Karpas-422 (cell line): ENCODE measurements at places on chromosomes 3 and 15. TPM values are rescaled to one million over a fixed set of nuclear protein-coding genes. Genes with fewer than 3 reads are reported as not detected.

- H3K36me3 ChIP-seq, result no peaks in the 10 kb centered on the region
- no peak overlapping the region for H3K27ac ChIP-seq
- no peak overlapping the region for H3K4me3 ChIP-seq
- no peaks in the 10 kb centered on the region for H3K4me1 ChIP-seq
Observed at GRCh38 chr3:120497818-120498217, 47.0 kb upstream of the FSTL1 start.

- no peaks in the 10 kb centered on the region for H3K36me3 ChIP-seq
- no peak for DNase-seq
- no peaks in the 10 kb centered on the region for H3K27me3 ChIP-seq
- no peak overlapping the region for H3K27ac ChIP-seq
Observed at GRCh38 chr3:126105691-126106187, 21.8 kb upstream of the SLC41A3 start.

DNA sequence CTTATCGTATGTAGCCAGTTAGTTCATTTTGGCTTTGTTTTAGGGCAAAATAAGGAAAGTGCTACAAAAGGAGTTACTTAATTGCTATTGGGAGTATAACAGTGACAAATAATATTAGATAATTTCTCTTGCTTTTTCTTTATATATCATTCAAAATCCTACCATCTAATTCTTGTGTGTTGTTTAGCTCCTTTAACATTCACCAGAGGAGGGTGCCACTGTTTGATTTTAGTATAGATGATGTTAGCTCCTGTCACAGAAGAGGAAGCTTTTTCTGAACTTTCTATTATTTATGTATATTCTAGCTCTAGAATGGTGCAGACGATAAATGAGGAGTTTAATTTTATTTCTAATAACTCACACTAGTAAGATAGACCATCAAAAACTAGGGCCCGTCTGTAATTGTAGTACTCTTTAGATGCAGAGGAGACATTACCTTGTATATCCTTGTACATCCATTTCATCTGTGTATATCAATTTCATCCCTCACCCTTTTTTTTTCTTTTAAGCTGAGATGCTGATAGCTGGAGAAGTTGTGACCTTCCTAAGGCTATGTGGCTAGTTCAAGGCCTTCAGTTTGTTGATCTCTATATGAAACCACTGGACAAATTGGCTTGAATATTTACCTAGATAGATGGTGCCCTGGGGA lies 3.0 kb downstream of the PPM1L start:
- no peak overlapping the region for H3K27ac ChIP-seq
- peaks cover 16% of the 10 kb centered on the region for H3K4me1 ChIP-seq
- H3K36me3 ChIP-seq, result no peaks in the 10 kb centered on the region

- no peak overlapping the region for H3K27ac ChIP-seq
- H3K27me3 ChIP-seq, result no peaks in the 10 kb centered on the region
- no peak overlapping the region for H3K4me3 ChIP-seq
Observed at GRCh38 chr3:126782536-126782935, 78.5 kb downstream of the CHCHD6 start.

- H3K4me3 ChIP-seq, result peak overlapping the region; percentile 99
- peaks cover 24% of the 10 kb centered on the region for H3K36me3 ChIP-seq
- H3K27me3 ChIP-seq, result no peaks in the 10 kb centered on the region
- no peak overlapping the region for H3K27ac ChIP-seq
Observed at GRCh38 chr3:126474498-126475412, 936 bp downstream of the ZXDC start.

DNA sequence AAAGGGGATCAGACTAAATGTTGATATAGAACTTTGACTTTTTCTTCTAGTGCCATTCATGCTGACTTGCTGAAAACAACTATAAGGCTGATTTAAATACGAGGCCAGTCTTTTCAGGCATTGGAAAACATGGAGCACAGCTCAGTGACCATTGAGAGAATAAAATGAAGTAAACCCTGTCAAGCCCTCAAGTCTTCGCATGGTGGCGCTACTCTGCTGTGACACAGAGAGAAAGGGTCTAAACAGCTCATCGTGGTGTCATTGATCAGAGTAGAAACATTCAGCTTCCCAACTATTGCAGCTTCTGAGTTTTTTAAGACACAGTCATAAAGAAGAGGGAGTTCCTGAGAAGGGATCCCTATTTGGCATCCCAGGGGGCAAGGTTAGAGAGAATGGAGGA lies 716.2 kb downstream of the DIPK2A start:
- DNase-seq, result peak; percentile 70
- no peaks in the 10 kb centered on the region for H3K36me3 ChIP-seq
- H3K4me3 ChIP-seq, result no peak overlapping the region
- H3K27ac ChIP-seq, result no peak overlapping the region
- no peaks in the 10 kb centered on the region for H3K4me1 ChIP-seq

DNA sequence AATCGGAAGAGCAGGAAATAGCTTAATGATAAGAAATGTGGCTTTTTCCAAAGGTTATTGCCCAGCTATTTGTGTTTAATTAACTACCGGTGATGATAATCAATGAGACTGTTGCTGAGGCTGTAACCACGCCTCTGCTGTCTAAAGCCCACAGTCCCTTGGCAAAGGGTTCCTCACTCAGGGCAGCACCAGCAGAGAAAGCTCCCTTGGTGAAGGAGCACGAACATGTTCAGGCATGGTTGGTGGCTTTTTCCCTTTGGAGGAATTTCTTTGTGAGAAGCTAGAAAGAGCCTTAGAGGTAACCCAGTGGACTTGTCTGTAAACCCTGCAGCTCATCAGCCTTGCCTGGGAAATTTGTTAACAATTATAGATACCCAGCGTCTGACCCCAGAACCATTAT lies 7.5 kb upstream of the ST6GAL1 start:
- no peak overlapping the region for H3K4me3 ChIP-seq
- DNase-seq, result no peak
- no peak overlapping the region for H3K27ac ChIP-seq

- H3K4me1 ChIP-seq, result peaks cover 4% of the 10 kb centered on the region; the same call in 1 of the 2 replicates
- H3K27me3 ChIP-seq, result no peaks in the 10 kb centered on the region
- H3K27ac ChIP-seq, result no peak overlapping the region
- H3K4me3 ChIP-seq, result no peak overlapping the region
Observed at GRCh38 chr15:74294010-74294409, 57.9 kb downstream of the CCDC33 start.

- no peak overlapping the region for H3K4me3 ChIP-seq
- H3K27me3 ChIP-seq, result no peaks in the 10 kb centered on the region
- no peak for DNase-seq
- H3K27ac ChIP-seq, result no peak overlapping the region
- no peaks in the 10 kb centered on the region for H3K4me1 ChIP-seq
Observed at GRCh38 chr15:71348597-71348996, 233.3 kb downstream of the THSD4 start.

DNA sequence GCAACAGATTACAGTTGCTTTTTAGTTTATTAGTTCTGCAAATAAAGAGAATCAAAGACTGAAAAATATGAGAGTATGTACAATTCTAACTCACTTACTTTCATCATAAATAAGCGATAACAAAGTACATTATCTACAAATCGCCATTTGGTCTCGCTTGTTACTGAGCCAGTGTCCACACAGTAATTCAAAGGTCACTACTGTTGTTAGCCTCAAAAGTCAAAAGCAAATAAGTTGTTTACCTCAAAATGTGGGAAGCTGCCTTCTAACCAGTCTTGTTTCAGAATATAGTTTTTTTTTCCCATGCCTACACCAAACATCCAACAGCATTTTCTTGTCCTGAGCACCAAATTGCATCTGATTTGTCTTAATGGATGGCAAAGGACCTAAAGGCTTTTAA lies 127.4 kb upstream of the FAM3D start:
- no peak overlapping the region for H3K4me3 ChIP-seq
- no peak for DNase-seq
- H3K4me1 ChIP-seq, result no peaks in the 10 kb centered on the region
- no peaks in the 10 kb centered on the region for H3K27me3 ChIP-seq
- H3K27ac ChIP-seq, result no peak overlapping the region

Gene MESP2
- not detected in 2 replicates for total RNA-seq

DNA sequence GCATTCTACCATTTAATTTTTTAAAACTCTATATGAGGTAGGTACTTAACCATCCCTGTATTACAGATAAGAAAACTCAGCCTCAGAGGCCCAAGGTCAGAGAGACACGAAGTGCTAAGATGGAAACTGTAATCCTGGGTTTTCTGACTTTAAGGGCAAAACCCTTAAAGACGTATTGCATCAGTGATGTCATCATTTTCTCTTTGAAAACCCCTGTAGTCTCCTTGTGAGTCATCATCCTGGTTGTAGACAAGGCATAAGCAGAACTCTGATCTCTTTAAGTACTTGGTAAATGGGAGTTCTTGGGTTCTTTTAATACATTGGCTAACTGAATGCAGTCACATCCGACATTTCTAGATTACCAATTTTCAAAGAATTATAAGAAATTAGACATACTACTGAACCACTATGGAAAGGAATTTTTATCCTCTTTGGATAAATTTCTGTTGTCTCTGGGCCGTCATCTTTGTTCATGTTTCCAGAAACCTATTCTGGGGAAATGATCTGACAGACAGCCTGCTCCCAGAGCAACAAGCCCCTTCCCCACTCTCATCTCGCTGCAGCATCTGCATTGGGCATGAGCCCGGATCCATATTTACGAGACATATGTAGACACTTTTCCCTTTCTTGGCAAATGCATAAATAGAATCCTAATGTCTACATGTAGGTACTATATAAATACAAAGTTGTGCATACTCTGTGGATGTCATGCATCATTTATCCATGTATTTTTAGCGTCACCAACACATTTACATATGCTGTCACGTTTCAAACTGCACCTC lies 48.7 kb upstream of the MDFIC2 start:
- H3K4me3 ChIP-seq, result no peak overlapping the region
- no peaks in the 10 kb centered on the region for H3K4me1 ChIP-seq
- no peaks in the 10 kb centered on the region for H3K27me3 ChIP-seq
- no peaks in the 10 kb centered on the region for H3K36me3 ChIP-seq
- no peak for DNase-seq

DNA sequence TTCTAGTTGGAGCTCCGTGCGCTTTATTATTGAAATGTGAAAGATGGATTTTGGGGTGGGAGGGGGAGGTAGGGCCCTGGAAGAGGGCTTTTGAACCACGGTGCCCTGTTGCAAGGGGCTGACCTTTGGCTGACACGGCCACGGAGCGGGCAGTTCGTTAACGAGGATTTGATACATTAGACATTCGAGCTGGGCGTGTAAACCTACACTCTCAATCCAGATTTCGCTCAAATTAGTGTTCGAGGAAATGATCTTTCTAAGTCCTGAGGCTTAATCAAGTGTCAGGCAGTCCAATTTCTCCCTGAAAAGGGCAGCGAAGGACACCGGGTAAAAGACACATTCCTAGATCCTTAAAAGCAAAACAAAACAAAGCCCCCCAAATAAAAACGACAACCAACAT lies 13.0 kb downstream of the ZIC1 start:
- no peaks in the 10 kb centered on the region for H3K36me3 ChIP-seq
- H3K4me3 ChIP-seq, result no peak overlapping the region
- H3K27ac ChIP-seq, result no peak overlapping the region
- no peaks in the 10 kb centered on the region for H3K27me3 ChIP-seq
- no peak for DNase-seq

DNA sequence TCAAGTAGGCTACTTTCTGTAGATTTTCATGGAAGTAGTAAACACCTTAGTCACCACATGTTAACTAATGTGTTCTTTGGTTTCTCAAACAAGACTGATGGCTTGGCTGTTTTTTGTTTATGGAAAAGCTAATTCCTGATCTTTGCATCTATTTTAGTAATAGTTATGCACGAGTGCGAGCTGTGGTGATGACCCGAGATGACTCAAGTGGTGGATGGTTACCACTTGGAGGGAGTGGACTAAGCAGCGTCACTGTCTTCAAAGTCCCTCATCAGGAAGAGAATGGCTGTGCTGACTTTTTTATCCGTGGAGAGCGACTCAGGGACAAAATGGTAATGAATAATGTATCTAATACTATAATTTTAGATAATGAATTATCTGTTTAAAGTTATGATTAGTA lies 46.6 kb downstream of the SPRED1 start:
- H3K36me3 ChIP-seq, result peaks cover 27% of the 10 kb centered on the region; the same call in 1 of the 2 replicates
- no peak overlapping the region for H3K4me3 ChIP-seq
- H3K27ac ChIP-seq, result no peak overlapping the region
- H3K27me3 ChIP-seq, result no peaks in the 10 kb centered on the region
